ENCODE measurements at places on chromosomes 3 and 15.

GRCh38 chr3:119310071-119310470 is 15.9 kb downstream of the ARHGAP31 start:
- no peak for DNase-seq

DNA sequence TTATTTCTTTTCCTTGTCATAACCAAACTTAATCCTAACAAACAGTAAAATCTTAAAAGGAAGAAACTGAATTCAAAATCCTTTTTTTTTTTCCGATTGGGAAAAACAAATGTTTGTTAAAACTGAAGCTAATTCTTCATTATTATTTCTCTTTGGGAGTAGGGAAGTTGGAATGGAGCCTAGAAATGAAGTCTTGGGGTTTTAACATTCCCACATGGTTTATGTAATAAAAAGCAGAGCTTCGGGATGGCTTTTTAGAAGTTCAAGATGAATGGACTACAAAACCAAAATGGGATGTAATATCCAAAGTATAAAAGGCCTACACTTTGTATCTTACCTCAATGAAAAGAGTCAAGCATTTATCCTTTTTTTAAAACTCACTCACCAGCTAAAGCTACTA is 189.0 kb upstream of the TMC3 start:
- DNase-seq = no peak

- no peak for DNase-seq
Measured at GRCh38 chr3:28186748-28187147, 54.7 kb upstream of the CMC1 start.

GRCh38 chr15:25721605-25721955 is 141.5 kb downstream of the ATP10A start:
- no peak for DNase-seq

GRCh38 chr3:153456833-153457545 is 295.0 kb downstream of the RAP2B start:
- DNase-seq = no peak
